ENCODE measurements at places on chromosomes 7 and 10.

- no peaks in the 10 kb centered on the region for H3K27me3 ChIP-seq
- no peak overlapping the region for H3K27ac ChIP-seq
- no peak for DNase-seq
- H3K4me3 ChIP-seq = no peak overlapping the region
Observed at GRCh38 chr10:1664333-1664964, 72.9 kb downstream of the ADARB2 start.

GRCh38 chr7:7698930-7699329 is 19.5 kb downstream of the RPA3 start:
- H3K4me3 ChIP-seq = no peak overlapping the region
- H3K4me1 ChIP-seq = no peaks in the 10 kb centered on the region
- no peak for DNase-seq
- H3K27me3 ChIP-seq = no peaks in the 10 kb centered on the region

- no peak overlapping the region for H3K27ac ChIP-seq
- no peaks in the 10 kb centered on the region for H3K4me1 ChIP-seq
- H3K4me3 ChIP-seq = no peak overlapping the region
- no peak for DNase-seq
- no peaks in the 10 kb centered on the region for H3K36me3 ChIP-seq
- no peaks in the 10 kb centered on the region for H3K27me3 ChIP-seq
Observed at GRCh38 chr10:29860166-29860565, 199.2 kb downstream of the JCAD start.

DNA sequence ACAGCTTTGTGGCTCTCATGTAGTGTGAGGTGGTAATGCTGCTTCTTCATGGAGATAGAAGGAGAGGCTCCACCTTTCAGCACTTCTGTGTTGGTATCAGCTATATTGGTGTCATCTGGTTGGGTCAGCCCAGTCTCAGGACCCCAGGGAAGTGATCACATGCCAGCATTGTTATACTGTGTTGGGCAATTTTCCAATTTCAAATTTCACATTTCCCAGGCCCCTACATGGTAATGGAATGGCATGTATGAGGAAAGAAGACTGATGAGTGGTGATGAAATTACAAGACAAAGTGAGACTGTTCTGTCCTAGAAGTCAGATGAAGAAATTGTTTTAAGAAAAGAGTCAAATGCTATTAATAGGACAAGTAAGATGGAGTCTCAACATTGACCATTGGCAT is 3.7 kb upstream of the AKR1C3 start:
- no peaks in the 10 kb centered on the region for H3K36me3 ChIP-seq
- H3K27ac ChIP-seq = no peak overlapping the region
- no peak overlapping the region for H3K4me3 ChIP-seq
- no peaks in the 10 kb centered on the region for H3K4me1 ChIP-seq
- no peak for DNase-seq

DNA sequence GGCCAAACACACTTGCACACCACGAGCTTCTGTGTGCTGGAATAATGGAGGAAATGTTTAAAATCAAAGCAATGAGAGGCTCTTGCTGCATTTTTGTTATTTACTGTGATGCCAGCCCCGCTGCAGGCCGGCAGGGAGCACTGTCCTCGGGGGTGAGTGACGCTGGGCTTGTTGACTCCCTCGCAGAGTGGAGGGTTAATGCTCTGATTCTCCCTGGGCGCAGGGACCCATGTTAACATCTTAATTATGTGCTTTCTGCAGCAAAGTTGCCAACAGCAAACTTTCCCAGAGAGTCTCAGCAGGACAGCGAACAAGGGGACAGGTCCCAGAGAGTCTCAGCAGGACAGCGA is 22.9 kb downstream of the SCART1 start:
- no peaks in the 10 kb centered on the region for H3K27me3 ChIP-seq
- H3K4me1 ChIP-seq = peaks cover 42% of the 10 kb centered on the region
- H3K27ac ChIP-seq = no peak overlapping the region
- no peak overlapping the region for H3K4me3 ChIP-seq

DNA sequence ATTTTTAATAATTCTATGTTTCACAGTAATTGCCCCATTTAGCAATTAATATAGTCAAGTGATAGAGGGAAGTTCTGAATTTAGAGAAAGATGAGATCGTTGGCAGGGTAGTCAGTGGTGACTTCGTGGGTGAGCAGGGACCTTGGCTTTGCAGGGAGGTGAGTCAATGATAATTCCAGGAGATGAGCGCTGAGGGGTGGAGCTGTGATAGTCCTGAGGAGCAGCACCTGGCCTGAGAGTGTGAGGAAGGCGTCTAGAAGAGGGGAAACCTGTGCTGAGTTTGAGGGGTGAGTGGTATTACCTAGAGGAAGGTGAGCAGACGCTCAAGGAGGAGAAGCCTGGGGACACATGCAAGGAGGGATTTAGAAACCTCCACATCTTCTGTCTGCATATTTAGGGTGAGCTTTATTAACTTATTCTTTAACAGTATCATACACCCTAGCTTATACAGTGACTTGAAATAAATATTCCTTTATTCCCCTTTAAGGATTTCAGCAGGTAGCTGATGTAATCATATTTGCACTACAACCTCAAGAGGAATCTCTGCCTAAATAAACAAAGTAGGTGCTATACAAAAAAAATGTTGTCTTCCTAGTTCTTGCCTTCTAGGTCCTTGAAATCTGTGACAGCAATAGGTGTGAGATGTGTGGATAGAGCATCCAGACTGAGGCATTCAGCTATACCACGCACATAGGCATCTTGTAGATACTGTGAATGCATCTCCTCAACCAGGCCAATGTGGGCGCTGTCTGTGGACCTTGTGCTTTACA is 2.1 kb upstream of the TRIL start:
- peaks cover 28% of the 10 kb centered on the region for H3K27me3 ChIP-seq
- no peak for DNase-seq
- no peaks in the 10 kb centered on the region for H3K36me3 ChIP-seq
- no peak overlapping the region for H3K27ac ChIP-seq

DNA sequence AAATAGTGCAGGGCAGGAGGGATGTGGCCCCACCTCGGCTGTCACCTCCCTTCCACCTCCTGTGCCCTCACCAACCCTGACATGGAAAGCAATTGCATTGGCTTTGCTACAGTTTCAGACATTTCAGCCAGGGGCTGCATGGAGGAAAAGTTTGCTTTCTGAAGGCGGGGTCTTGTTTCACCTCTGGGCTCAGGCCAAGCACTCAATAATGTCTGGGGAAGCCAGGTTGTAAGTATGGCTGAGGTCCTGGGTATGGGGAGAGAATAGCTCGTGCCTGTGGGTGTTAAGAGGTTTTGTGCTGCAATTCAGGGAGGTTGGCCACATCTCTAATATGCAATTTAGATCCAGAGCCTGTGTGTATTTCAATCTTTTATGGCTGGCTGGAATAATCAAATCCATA is 238.4 kb upstream of the MKI67 start:
- H3K4me1 ChIP-seq = no peaks in the 10 kb centered on the region
- no peaks in the 10 kb centered on the region for H3K36me3 ChIP-seq
- no peak overlapping the region for H3K27ac ChIP-seq
- no peak overlapping the region for H3K4me3 ChIP-seq

- no peaks in the 10 kb centered on the region for H3K27me3 ChIP-seq
- H3K27ac ChIP-seq = no peak overlapping the region
- H3K4me3 ChIP-seq = no peak overlapping the region
Observed at GRCh38 chr10:100288196-100288595, 1.7 kb upstream of the BLOC1S2 start.

DNA sequence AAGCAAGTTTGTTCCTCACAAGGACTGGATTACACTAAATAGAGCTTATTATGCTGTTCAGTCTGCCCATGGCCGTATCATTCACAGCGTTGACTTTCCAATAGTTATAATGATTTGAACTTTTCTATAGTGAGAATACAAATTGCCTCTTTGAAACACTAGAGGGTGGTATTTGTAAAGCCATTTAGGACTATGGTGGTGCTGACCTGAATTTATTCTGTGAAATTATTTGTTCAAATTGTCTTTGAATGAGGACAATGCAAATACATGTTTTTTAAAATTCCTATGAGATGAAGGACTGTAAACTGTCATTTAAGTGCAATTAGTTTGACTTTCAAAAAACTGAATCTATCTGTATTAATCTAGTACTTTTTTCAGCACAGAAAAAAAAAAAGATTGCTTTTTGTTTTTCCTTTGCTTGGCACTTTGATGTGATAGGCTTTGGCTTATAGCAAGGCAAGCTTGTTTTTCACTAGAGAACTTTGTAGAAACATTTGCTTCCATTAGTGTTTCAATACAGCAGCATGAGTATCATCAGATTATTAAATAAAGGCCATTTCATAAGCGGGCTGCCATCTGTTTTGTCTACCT is 122.7 kb upstream of the TMEM229A start:
- H3K36me3 ChIP-seq = no peaks in the 10 kb centered on the region
- DNase-seq = no peak
- no peak overlapping the region for H3K27ac ChIP-seq
- H3K27me3 ChIP-seq = no peaks in the 10 kb centered on the region
- no peaks in the 10 kb centered on the region for H3K4me1 ChIP-seq
- no peak overlapping the region for H3K4me3 ChIP-seq

DNA sequence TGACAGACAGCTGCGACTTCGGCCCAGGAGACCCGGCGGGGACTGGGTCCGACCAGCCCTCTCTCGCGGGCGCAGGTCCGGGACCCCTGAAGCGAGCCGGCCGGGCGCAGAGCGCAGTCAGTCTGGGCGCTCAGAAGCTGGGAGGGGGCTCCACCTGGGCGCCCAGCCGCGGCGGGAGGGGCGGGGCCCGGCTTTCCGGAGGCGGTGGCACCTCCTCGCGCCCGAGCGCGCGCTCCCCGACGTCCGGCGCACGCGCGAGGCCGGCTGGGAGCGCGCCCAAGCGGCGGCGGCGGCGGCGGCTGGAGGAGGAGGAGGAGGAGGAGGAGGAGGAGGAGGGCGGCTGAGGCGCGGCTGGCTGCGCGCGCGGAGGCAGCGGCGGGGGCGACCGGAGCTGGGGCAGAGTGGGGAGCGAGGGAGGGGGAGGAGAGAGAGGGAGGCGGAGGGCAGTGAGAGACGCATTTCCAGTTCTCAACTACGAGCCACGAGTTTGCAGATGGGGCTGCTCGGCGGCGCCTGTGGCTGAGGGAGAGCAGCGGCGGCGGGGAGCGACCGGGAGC is at the start of gene PALS2:
Gene PALS2 (plus strand): TSS at position 456 of the 557 bp plus-strand sequence. CDS start 50,216 bp downstream, outside the sequence.
- H3K4me3 ChIP-seq = peak within 1 kb of the TSS; percentile 88
- peak within 1 kb of the TSS; percentile 70 for H3K27ac ChIP-seq
- no peaks in the 10 kb centered on the region for H3K36me3 ChIP-seq
- H3K4me1 ChIP-seq = peaks cover 16% of the 10 kb centered on the region

DNA sequence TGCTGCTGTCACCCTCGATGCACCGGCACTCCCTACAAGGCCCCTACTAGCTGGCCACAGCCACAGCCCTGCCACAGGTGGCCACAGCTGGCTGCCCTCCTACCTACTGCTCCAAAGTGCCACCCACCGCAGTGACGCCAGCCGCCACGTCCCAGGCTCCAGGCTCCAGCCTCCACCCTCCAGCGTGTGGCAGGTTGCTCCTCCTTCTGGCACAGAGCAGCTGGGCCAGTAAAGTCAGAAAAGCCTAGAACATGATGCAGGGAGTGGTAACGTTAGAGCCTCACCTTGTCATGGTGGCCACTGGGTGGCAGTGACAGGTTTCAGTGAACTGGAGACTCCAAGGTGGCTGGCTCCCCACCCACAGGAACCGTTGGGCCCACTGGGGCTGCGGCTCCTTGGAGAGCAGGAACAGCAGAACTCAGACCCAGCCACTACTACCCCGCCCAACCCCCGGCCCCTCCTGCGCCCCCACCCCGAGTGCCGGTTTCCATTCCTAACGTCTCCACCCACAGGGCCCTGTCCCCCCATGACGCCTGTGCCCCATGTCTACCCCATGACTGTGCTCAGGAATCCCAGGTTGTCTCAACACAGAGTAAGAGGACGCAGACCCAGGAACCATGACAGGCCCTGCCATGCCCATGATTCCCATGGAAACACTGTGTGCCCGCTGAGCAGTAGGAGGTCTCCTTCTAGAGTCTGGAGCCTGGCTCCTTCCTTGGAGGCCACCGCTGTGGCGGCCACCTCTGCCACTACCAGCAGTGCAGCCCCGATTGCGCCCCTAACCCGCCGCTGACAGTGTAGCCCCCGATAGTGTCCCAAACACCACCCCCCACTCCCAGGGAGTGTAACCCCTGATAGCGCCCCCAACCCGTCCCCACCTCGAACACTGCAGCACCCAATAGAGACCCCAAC is 52.3 kb upstream of the ZNF33B start:
- no peak overlapping the region for H3K27ac ChIP-seq
- no peak for DNase-seq
- no peaks in the 10 kb centered on the region for H3K27me3 ChIP-seq
- H3K36me3 ChIP-seq = no peaks in the 10 kb centered on the region

- no peak overlapping the region for H3K27ac ChIP-seq
- H3K4me3 ChIP-seq = no peak overlapping the region
- DNase-seq = no peak
- H3K4me1 ChIP-seq = no peaks in the 10 kb centered on the region
- H3K27me3 ChIP-seq = no peaks in the 10 kb centered on the region
Observed at GRCh38 chr10:58178811-58179210, 88.9 kb downstream of the IPMK start.

DNA sequence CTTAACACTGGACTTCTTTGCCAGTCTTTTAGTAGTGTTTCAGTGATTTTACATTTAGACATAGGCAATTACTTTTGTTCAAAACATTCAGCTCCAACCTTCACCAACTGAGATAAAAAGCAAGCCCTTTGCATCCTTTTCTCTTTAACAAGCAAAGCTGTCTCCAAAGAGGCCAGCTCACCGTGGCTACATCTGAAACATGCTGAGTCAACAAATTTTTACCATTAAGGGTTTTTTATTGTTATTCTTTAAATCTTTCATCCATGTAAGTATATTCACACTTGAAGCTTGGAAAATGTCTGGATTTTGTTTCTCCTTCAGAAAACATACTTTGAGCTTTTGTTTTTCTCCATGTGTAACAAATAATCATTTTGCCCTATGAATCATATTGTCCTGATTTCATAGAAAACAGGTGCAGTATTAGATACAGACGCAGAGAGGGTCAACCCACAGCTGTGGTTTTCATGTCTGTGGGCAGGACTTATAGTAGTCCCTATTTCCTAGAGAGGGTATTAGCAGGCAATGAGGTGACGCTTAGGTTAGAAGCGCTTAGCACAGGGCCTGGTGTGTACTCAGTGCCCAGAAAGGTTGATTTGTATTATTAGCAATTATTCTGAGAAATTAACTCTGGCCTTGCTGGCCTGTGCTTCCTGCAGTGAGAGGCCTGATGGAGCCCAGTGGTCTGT is 99.5 kb downstream of the MKI67 start:
- H3K4me1 ChIP-seq = no peaks in the 10 kb centered on the region
- DNase-seq = no peak
- H3K36me3 ChIP-seq = no peaks in the 10 kb centered on the region
- H3K27me3 ChIP-seq = no peaks in the 10 kb centered on the region
- H3K4me3 ChIP-seq = no peak overlapping the region

GRCh38 chr10:125578658-125579315 is 104.2 kb downstream of the TEX36 start:
- no peaks in the 10 kb centered on the region for H3K36me3 ChIP-seq
- H3K4me1 ChIP-seq = no peaks in the 10 kb centered on the region
- H3K4me3 ChIP-seq = no peak overlapping the region
- no peak overlapping the region for H3K27ac ChIP-seq
- no peak for DNase-seq

- H3K4me3 ChIP-seq = no peak overlapping the region
- DNase-seq = no peak
- no peak overlapping the region for H3K27ac ChIP-seq
- H3K4me1 ChIP-seq = no peaks in the 10 kb centered on the region
Observed at GRCh38 chr10:20017961-20018360, 201.7 kb downstream of the PLXDC2 start.
